ENCODE measurements at places on chromosomes 1 and 21. TPM values are rescaled to one million over a fixed set of nuclear protein-coding genes. Genes with fewer than 3 reads are reported as not detected.

UBE2U gene
- total RNA-seq = not detected

PSEN2 gene
- 26.0 TPM for total RNA-seq

CCDC190 gene
- total RNA-seq = 0.11 TPM

RGS1 gene
- total RNA-seq = not detected

SIM2 gene
- total RNA-seq = under 0.01 TPM

RIMS3 gene
- 0.44 TPM for total RNA-seq

NMNAT2 gene
- total RNA-seq = 0.50 TPM

ROR1 gene
- 2.5 TPM for total RNA-seq

VANGL2 gene
- under 0.01 TPM for total RNA-seq

PDE4DIP gene
- 222 TPM for total RNA-seq

UBL4B gene
- total RNA-seq = not detected

NBPF26 gene
- 32.7 TPM for total RNA-seq

CD5L gene
- total RNA-seq = not detected

RUNX3 gene
- not detected for total RNA-seq

OR2G6 gene
- total RNA-seq = not detected

RGS16 gene
- 0.22 TPM for total RNA-seq

SLFNL1 gene
- 0.87 TPM for total RNA-seq

RHCE gene
- 0.75 TPM for total RNA-seq

SPRR2B gene
- total RNA-seq = not detected

LCE6A gene
- total RNA-seq = not detected

CLIC6 gene
- total RNA-seq = 0.25 TPM

C1orf21 gene
- 37.1 TPM for total RNA-seq

TCHHL1 gene
- total RNA-seq = not detected

BSND gene
- total RNA-seq = not detected

SCAMP3 gene
- total RNA-seq = 43.9 TPM

ATP5PF gene
- total RNA-seq = 46.0 TPM

CASQ1 gene
- total RNA-seq = not detected

KIAA0040 gene
- 0.44 TPM for total RNA-seq

RIMKLA gene
- 0.12 TPM for total RNA-seq

ACTA1 gene
- not detected for total RNA-seq

BRDT gene
- not detected for total RNA-seq

OSBPL9 gene
- total RNA-seq = 82.1 TPM

SH3BP5L gene
- 48.5 TPM for total RNA-seq

HLX gene
- total RNA-seq = 17.9 TPM

DSCAM gene
- 0.12 TPM for total RNA-seq

All from uterine smooth muscle cell (primary cell).